ENCODE measurements at places on chromosomes 13 and 19.

GRCh38 chr13:60931858-60932546 lies 483.6 kb downstream of the PCDH20 start:
- DNase-seq = no peak

DNA sequence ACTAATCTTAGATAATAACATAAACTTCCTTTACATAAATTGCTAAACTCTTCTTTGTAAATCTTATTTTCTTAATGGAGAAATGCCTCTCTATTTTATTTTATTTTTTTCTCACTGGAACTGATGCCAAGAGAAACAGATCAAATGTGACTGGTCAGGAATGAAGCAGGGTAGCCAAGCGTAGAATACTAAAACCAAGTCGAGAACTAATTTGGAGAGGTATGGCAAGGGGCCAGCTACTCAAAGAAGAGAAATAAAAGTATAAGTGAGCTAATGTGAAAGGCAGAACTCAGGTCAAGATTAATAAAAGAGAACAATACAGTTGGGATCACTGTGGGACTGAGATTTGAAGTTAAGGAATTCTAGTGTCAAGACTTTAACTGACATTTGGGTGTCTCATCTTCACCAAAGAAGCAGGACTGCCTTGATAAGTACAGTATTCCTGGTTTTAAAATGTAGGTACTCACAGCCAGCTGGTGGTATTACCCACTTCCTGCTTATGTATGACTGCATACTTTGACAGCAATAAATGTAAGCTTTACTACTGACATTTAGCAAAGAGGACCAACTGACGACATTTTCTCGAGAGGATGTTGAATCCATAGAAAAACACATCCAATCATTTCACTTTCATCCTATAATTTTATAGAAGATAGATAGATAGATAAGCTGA lies 1192.2 kb downstream of the EFNB2 start:
- DNase-seq = peak; percentile 4

- no peak for DNase-seq
Observed at GRCh38 chr13:49410006-49410405, 33.9 kb downstream of the CAB39L start.

- DNase-seq = peak; percentile 84
Observed at GRCh38 chr13:33610438-33611120, 207.4 kb upstream of the RFC3 start.

DNA sequence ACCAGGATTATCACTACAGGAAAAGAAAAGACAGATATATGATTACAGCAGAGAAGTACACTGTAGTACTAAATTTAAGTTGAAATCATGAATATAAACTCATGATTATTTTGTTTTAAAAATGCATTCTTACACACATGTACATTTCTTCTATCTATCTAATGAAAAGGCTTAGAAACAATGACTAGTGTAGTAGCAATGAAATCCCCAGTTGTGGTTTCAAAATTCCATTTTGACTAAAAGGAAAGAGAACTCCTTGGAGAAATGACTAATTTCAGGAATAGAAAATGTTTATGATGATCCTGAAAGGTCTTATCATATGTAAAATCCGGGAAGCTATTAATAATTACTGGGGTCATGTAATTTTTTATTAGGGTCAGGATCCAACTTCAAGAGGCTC lies 195.0 kb upstream of the STARD13 start:
- DNase-seq = no peak

DNA sequence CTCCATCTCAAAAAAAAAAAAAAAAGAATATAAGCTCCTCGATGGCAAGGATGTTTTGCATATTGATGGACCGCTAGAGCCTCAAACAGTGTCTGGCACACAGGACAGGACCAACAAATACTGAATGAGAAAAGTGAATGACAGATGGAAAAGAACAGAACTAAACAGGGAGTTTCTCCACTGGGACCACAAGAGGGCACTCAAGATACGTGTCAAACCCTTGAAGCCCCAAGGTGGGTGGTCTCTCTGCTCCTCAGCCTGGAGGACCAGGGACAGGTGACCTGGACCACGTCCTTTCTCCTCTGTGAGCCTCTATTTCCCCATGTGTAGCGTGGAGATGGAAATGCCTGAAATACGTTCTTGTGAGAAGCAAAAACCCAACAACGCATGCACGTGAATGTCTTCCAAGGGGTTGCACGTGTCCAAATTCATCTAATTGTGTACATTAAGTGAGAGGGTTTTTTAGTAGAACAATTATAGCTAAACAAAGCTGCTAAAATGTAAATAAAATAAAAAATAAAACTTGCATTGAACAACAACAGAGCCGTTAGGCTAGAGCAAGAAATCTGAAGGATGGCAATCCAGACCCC lies 5.7 kb upstream of the CDC42EP5 start:
- no peak for DNase-seq

- no peak for DNase-seq
Observed at GRCh38 chr13:24822640-24823039, 58.7 kb downstream of the RNF17 start.

GRCh38 chr13:80055847-80056246 lies 285.1 kb downstream of the SPRY2 start:
- DNase-seq = no peak

DNA sequence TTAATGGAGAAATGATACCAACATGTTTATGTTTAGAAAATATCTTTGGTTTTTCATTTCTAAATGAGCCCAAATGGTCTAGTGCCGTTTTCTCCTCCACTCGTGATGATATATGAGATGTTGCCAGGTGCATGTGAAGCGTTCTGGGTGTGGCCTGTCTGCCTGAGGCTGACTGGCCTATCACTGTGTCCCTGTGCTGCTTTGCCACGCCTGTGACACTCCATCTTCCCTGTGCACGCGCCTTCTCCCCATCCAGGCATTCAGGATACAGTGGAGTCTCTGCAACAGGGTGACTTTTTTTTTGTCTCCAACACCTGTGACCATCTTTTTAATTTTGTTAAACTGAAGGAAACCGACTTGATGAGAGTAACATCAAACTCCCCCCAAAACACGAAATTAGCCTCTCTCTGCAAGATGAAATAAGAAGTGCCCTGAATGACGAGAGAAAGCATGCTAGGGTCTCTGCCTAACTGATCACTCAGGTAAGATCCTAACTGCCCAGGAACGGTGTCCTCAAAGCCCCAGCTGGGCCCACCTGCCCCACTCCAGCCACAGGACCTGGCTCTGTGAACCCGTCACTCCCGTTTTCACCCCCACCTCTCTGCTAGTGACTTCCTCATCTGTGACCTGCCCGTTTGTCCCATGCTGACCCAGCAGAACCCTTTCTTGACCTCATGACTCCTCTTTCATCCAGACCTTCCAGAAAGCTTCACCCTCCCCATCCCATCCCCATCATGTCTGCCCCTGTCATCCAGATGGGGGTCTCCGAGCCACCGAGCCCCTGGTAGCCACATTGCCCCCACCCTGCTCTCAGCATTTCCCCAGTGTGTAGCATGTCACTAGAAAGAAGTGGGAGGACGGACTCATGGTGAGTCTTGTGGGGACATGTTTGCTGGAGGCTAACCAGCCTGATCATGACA lies 33.2 kb upstream of the TFDP1 start:
- DNase-seq = no peak

DNA sequence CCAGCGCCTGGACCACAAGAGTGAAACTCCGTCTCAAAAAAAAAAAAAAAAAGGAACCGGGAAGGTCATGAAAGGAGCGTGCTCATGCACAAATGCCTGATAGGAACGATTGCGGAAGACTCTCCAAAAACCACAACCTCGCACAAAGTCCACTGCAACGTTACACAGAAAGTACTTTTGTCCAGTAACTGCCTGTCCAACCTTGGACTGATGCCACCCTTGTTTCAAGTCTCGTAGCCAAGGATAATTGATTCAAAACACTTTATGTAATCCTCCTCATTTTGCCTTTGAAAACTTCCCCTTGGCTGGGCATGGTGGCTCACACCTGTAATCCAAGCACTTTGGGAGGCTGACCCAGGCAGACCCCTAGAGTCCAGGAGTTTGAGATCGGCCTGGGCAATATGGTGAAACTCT lies 13.7 kb downstream of the LGALS7 start:
- DNase-seq = no peak

DNA sequence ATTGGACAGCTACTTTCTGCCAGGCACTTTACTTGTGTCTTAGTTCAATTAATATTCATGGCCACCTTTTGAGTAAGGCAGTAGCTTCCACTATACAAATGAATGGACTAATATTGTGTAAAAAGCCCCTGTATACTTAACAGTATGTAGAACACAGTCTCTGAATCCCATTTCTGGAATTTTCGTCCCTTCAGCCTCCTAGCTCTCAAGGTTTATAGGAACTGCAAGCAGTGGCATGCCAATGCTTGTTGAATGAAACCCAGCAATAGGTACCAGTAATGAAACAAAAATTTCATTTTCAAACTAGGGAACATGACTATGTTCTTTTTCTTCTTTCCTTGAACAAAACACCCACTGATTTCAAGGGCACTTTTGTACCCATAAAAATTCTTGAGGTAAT lies 361.6 kb downstream of the TDRD3 start:
- DNase-seq = no peak

DNA sequence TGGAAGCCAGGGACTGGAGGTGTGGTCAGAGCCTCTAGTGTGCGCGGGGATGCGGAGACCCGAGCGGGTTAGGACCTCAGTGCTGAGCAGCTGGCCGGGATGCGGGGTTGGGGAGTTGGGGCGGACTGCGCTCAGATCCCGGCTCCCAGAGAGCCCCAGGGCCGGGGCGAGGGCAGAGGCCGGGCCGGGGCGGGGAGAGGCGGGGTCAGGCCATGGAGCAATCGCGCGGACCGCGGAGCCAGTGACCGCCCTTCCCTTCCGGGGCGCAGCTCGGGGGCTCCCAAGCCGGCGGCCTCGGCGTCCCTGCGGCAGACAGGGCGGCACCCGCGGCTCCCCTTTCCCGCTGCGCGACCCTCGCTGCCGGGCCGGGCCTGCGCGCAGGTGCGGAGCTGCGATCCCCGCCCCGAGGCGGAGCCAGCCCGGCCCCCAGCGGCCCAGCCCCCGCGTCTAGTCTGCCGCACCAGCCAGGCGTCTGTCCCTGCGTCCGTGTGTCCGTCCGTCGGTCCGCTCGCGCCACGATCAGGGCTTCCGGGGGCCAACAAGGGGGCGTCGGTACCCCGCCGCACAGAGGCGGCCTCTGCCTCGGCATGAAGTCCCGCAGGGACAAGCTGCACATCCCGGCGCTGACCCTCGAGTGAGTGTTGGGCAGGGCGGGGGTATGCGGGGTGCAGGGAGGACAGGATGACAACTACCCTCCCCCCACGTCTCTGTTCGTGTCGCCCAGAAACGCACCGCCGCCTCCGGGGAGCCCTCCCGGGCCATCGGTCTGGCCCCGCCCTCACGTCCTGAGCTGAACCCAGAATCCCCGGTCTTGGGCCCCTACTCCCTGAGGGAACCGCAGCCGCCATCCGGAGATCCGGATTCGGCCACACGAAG lies 12.4 kb downstream of the MAST3 start:
- no peak for DNase-seq

GRCh38 chr13:104140552-104140951 lies 1074.3 kb upstream of the SLC10A2 start:
- peak; percentile 6 for DNase-seq

GRCh38 chr13:101611491-101612475 lies 159.3 kb downstream of the ITGBL1 start:
- DNase-seq = no peak

- peak; percentile 41 for DNase-seq
Observed at GRCh38 chr19:40464059-40465024, 1.2 kb downstream of the BLVRB start.

GRCh38 chr13:72246396-72246795 lies 379.4 kb upstream of the DACH1 start:
- DNase-seq = no peak

GRCh38 chr13:41179593-41180250 lies 14.6 kb downstream of the KBTBD7 start:
- no peak for DNase-seq

- DNase-seq = no peak
Observed at GRCh38 chr19:57190301-57190700, 999 bp upstream of the ZNF264 start.

- no peak for DNase-seq
Observed at GRCh38 chr13:27124571-27124970, 47.0 kb downstream of the USP12 start.

- DNase-seq = peak; percentile 32
Observed at GRCh38 chr13:101140936-101141335, 275.4 kb downstream of the NALCN start.

DNA sequence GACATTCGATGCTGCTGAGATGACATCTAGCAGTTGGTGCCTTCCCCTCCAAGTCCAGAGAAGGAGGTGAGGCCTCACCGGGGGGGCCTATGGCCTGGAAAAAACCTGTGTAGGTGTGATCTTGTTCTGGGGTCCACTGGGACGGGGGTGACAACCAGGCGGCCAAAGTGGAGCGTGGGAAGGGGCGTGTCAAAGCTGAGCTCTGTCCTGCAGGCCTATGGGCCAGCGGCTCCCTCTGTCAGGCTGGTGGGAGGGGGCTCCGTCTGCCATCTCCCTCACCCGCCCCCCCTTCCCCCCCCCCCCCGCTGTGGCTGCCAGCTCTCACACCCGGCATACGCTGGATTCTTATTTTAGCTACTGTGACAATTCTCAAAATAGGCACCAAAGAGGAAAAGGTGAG lies 56.7 kb upstream of the UQCRFS1 start:
- no peak for DNase-seq

GRCh38 chr13:80033286-80033685 lies 307.6 kb downstream of the SPRY2 start:
- no peak for DNase-seq

- no peak for DNase-seq
Observed at GRCh38 chr19:48618278-48618915, 581 bp downstream of the RPL18 start.

- DNase-seq = no peak
Observed at GRCh38 chr13:88217883-88218282, 546.7 kb downstream of the SLITRK5 start.

DNA sequence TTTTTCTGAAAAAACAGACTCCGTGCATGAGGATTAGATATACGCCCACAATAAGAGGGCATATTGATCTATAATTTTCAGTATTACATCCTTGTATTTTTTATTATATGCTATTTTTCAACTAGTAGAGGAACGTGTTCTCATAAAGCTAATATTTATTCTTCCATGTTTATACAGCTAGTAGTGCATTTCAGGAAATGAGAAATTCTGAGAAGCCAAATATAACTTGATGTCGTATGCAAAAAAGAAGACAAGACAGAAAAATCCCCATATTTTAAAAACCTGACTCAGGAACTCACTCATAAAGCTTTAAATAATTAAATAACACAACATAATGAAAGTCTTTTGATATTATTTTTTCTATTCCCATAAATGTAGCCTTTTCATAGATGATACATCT lies 308.6 kb downstream of the ENOX1 start:
- DNase-seq = no peak

All from NCI-H446 treated with DMSO at 0.1 percent for 48 hours (cell line).